NB4 (cell line): ENCODE measurements at places on chromosomes 13 and 19.

GRCh38 chr19:51227326-51227725 lies 2.4 kb downstream of the CD33 start:
- DNase-seq: no peak

- no peak for DNase-seq
Observed at GRCh38 chr19:18587561-18587960, 1.0 kb upstream of the REX1BD start.

- no peak for DNase-seq
Observed at GRCh38 chr13:31286930-31287329, 87.2 kb downstream of the B3GLCT start.

GRCh38 chr19:3986260-3987041 lies 1.2 kb upstream of the EEF2 start:
- peak; percentile 82 for DNase-seq

DNA sequence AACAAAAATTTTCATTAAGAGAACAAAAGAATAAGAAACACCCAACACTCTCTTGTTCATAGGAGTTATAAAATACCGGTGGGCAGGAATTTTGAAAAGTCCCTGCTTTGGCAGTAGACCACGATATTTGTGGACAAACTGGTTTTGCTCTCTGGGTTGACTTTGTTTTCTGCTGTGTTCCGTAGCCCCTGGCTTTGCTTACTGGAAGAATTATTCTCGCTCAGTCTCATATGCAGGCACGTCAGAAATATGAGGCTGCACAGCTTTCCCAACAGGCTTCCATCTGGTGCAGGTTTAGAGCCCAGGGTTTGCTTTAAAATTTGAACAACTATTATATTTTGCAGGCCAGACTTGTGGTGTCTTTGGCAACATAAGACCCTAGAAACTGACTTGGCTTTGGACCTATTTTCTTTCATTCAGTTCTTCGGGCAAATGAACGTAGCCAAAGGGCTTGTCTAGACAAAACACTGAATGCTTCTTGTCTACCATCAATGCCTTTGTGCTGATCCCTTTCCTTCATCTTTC lies 2012.6 kb downstream of the PCDH9 start:
- no peak for DNase-seq

DNA sequence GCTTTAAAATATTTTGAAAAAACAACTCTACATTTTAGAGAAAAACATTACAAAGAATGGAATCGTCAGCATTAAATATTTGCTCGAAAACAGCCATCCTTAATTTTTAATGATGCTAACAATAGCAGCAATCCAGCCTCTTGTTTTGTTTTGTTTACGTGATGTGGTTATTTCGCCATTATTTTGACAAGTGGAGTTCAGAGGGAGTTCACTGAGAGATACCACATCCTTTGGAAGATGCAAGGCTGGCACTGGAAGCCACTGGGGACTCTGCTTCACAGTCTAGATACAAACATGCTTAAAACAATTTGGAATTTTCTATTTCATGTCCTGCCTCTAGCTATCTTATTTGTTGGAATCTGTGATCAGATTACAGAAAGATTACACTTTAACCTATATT lies 556.3 kb downstream of the PCDH17 start:
- DNase-seq: no peak

- no peak for DNase-seq
Observed at GRCh38 chr13:59738921-59739320, 424.8 kb downstream of the DIAPH3 start.

DNA sequence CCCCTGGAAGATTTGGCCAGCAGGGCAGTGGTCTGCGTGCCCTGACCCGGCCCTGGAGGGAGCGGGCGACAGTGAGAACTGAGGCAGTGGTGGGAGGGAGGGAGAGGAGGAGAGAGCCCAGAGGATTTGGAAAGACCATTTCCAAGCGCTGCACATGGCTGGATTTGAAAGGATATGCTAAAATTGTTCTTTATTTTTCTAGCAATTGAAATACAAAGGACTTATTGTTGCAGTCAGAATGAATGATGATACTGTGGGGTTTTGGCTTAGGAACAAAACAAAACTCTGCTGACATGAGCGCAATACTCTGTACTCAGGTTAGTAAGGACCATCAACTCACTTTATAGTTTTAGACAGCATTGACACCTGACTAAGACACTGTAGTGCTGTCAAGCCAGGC lies 69.5 kb downstream of the TNFRSF19 start:
- DNase-seq: no peak

DNA sequence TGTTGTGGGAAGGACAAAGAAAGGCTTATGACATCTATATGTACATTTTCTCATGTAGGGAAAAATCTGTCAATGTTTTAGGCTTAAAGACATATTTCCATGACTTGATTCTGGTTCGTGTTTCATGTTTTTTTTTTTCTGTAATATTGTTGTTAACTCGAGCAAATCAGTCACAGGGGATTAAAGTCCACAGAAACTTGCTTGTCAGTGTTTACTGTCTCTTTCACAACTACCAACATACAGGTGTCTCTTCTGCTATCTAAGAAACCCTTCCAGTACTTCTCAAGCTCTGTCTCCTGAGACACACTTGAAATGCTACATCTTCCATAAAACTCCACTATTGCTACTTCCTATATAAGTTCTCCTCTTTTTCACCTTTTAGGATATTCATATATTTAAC lies 130.9 kb upstream of the SLITRK6 start:
- no peak for DNase-seq

GRCh38 chr13:82634946-82635345 lies 1247.3 kb downstream of the SLITRK1 start:
- DNase-seq: no peak

- no peak for DNase-seq
Observed at GRCh38 chr13:39329182-39329639, 273.8 kb downstream of the LHFPL6 start.

DNA sequence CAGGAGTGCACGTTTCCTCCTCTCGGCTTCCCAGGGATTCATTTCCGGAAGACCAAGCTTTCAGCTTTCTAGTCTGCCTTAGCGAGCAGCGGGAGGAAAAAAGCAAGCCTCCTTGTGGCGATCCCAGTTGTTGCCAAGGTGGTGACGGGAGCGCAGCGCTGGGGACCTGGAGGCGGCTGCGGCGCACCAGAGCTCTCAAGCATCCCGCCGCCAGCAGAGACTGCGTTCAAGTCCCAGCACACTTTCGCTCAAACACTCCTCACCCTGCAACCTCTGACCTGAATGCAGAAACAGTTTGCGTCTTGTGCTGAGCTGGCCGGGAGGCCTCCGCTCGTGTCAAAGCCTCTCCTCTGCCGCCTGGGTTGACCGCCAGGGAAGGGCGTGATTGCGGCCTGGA lies 4.9 kb downstream of the GSX1 start:
- no peak for DNase-seq

DNA sequence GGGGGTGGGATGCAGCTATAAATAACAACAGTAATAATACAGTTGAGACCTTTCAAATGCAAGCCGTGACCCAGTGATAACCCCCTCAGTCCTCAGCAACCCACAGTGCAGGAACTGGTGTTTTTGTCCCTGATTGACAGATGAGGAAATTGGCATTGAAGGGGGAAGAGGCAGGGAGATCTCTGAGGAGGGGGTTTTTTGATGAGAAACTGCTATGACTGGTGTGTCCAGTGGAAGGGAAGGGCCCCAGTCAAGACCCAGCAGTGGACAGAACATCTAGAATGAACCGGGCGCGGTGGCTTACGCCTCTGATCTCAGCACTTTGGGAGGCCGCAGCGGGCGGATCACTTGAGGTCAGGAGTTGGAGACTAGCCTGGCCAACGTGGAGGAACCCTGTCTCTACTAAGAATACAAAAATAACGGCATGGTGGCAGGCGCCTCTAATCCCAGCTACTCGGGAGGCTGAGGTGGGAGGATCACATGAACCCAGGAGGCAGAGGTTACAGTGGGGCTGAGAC lies 1.9 kb downstream of the MAP1S start:
- DNase-seq: no peak

DNA sequence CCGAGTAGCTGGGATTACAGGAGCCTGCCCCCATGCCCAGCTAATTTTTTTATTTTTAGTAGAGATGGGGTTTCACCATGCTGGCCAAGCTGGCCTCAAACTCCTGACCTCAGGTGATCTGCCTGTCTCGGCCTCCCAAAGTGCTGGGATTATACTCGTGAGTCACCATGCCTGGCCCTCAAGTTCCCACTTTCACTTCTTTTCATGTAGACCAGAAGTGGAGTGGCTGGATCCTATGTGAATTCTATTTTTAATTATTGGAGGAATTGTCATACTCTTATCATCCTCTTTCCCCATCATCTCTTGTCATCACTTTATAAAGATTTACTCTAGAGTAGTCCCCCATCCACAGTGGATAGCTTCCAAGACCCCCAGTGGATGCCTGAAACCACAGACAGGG lies 12.8 kb upstream of the SIGLEC10 start:
- DNase-seq: no peak

DNA sequence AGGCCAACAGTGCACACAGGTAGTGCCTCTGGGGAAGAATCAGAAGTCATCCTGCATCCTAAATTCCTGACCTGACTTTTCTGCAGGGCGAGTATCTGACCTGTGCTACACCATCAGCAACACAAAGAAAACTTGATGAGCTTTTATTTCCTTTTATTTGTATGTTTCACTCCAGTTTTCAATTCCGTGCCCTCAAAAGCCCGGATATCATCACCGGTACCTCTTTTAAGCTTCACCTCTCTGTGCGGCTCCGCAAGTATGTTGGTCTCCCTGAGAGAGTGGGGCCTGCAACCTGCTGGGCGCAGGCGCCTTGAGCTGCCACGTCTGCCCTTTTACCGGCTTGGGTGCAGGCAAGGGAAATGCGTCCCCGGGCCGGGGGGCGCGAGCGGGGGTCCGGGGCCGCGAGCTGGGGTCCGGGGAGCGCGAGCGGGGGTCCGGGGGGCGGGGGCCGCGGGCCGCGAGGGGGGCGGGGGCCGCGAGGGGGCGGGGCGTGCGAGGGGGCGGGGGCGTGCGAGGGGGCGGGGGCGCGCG lies 4.3 kb upstream of the DUXA start:
- no peak for DNase-seq

GRCh38 chr13:76982061-76982460 lies 9.8 kb upstream of the CLN5 start:
- DNase-seq: no peak

DNA sequence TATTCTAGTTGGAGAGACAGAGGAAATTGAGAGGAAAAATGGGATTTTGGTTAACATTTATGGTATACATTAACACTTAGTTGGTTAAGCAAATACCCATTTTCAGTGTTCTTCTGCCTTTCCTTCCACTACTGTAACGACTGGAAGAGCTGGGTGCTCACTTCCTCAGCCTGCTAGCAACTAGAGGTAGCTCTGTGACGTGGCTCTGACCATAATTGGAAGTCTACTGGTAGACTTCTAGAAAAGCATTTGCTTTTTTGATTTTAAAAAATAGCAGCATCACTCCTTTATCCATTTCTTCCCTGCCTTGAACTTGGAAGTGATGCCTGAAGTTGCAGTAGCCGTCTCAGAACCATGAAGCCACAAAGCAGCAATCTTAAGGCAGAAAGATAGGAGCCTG lies 15.9 kb downstream of the NHLRC3 start:
- DNase-seq: no peak

DNA sequence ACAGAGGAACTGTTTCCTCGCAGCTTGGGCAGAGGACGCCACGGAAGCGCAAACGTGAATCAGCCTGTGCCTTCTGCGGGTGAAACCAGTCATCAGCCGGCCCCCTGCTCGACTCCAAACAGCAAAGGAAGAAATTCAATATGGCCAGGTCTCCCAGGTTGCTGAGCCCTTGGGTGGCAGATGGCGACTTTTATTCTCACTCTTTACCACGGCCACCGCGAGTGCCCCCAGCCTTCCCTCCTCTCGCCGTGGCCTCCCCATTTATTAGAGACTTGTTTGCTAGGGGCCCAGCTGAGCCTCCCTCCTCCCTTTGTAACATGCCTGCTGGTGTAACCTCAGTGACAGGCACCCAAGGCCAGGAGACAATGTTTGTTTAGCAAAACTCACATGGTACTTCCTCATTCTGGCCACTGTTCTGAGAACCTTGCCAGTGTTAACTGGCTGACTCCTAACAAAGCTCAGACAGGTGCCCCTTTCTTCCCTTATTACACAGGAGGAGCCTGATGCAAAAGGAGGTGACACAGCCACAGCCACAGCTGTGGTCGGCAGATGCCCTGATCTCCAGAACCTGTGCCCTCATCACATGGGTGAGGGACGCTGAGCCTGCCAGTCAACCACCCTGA lies 5.8 kb downstream of the RAB20 start:
- DNase-seq: peak; percentile 83

GRCh38 chr13:97280478-97280877 lies 58.3 kb downstream of the MBNL2 start:
- DNase-seq: no peak

GRCh38 chr13:97223711-97224541 lies 1.8 kb downstream of the MBNL2 start:
- DNase-seq: peak; percentile 75

GRCh38 chr19:29663861-29664752 lies 1.2 kb upstream of the PLEKHF1 start:
- no peak for DNase-seq

DNA sequence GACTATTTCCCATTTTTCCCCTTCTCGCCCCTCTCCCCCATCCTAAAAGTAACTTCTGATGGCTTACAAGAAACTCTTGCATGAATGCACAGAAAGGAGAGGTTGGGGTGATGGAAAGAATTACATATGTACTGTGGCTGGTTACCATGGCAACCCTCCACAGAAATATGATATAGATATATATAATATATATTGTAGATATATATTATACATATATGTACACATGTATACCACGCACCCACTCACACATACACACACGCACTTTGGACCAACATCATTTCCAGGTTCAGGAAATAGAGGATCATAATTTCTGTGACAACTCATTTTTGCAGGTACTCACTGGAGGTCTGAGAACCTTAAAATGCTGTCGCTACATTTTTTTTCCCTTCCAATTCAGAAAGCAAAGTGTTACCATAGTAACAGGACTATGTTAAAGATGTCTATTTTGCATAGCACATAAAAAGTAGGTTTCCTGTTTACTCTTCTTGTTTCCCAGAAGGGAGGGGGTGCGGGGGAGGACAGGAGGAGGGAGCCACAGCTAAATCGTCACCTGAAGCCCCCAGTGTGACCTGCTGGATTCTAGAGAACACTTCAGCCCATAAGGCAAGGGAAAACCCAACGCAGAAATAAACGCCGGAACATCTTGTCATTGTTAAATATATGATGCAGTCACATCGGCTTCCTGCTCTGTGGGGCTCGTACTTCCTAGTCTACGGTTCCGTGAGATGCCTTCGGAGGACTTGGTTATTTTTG lies 44.7 kb downstream of the EFNB2 start:
- no peak for DNase-seq

- no peak for DNase-seq
Observed at GRCh38 chr19:10019246-10019645, 6.0 kb downstream of the RDH8 start.

GRCh38 chr19:57434386-57435061 lies 601 bp upstream of the ZNF749 start:
- no peak for DNase-seq

- peak; percentile 23 for DNase-seq
Observed at GRCh38 chr13:52449331-52450011, 963 bp downstream of the VPS36 start.
